Natural killer cell treated with Interleukin-12 subunit alpha and Interleukin-12 subunit beta and Interleukin-15 and Interleukin-18, amount 100 ng/mL, for 72 hours (primary cell): ENCODE measurements at places on chromosomes 2 and 18. TPM values are rescaled to one million over a fixed set of nuclear protein-coding genes. Genes with fewer than 3 reads are reported as not detected.

DSC3 gene
- not detected for total RNA-seq

NDC80 gene
- total RNA-seq = 24.5 TPM

PDE1A gene
- total RNA-seq = not detected

LIPT1 gene
- total RNA-seq = 6.7 TPM

GULP1 gene
- total RNA-seq = not detected

RIT2 gene
- total RNA-seq = not detected

CD8B2 gene
- total RNA-seq = 0.10 TPM

G6PC2 gene
- not detected for total RNA-seq

FAM117B gene
- 3.0 TPM for total RNA-seq

ALK gene
- total RNA-seq = not detected

NEU2 gene
- total RNA-seq = not detected

ACYP2 gene
- 7.5 TPM for total RNA-seq

DRC1 gene
- total RNA-seq = not detected

TMEM17 gene
- 0.14 TPM for total RNA-seq

SOX11 gene
- not detected for total RNA-seq

NFATC1 gene
- 34.4 TPM for total RNA-seq

DSG1 gene
- total RNA-seq = not detected

SLC20A1 gene
- total RNA-seq = 125 TPM

STPG4 gene
- total RNA-seq = not detected

SH2D6 gene
- total RNA-seq = 0.24 TPM

DIPK1C gene
- total RNA-seq = not detected

ST8SIA5 gene
- total RNA-seq = 1.0 TPM

AUP1 gene
- 190 TPM for total RNA-seq

SLC9A2 gene
- not detected for total RNA-seq

NPC1 gene
- 88.3 TPM for total RNA-seq

CCBE1 gene
- total RNA-seq = not detected

RAB1A gene
- total RNA-seq = 136 TPM

TMEM178A gene
- not detected for total RNA-seq

TP53I3 gene
- 4.1 TPM for total RNA-seq

CDH19 gene
- not detected for total RNA-seq

CDH7 gene
- not detected for total RNA-seq

DNER gene
- not detected for total RNA-seq

GKN1 gene
- total RNA-seq = not detected

CCL20 gene
- total RNA-seq = not detected

ACKR3 gene
- 0.33 TPM for total RNA-seq

SERPINB10 gene
- 5.1 TPM for total RNA-seq

MFSD2B gene
- total RNA-seq = 0.21 TPM

SKOR2 gene
- not detected for total RNA-seq

ARL6IP6 gene
- 24.0 TPM for total RNA-seq

CYP26B1 gene
- not detected for total RNA-seq

CTDP1 gene
- total RNA-seq = 36.6 TPM
